ENCODE measurements at places on chromosomes 3 and 15.

DNA sequence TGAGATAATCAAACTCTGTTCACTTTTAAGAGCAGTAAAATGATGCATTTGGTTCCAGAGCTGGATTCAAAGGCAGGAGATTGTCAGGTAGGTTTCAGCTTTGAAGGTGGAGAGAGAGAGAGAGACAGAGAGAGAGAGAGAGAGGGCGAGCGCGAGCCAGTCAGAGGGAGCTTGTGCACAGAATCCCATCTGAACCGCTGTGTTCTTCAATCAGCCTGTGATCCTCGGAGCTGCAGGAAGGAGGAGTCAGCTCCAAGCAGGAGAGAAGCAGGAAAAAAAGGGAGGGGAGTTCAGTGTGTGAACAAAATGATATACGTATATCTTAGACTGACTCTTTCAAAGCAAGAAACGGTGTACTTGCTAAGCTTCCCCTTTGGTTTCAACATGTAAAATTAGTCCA is at the start of gene GPR149:
Gene GPR149 (minus strand): TSS at position 177 of the 400 bp plus-strand sequence. CDS start 575 bp downstream, outside the sequence.
- DNase-seq, result no peak

- DNase-seq, result no peak
Measured at GRCh38 chr3:55466526-55466925, 20.6 kb downstream of the WNT5A start.

- no peak for DNase-seq
Measured at GRCh38 chr15:72281713-72282112, 9.4 kb upstream of the PARP6 start.

GRCh38 chr3:70992131-70992530 is 591.4 kb downstream of the FOXP1 start:
- no peak for DNase-seq
